ENCODE measurements at places on chromosomes 7 and 10. TPM values are rescaled to one million over a fixed set of nuclear protein-coding genes. Genes with fewer than 3 reads are reported as not detected.

Gene LHFPL3
- not detected for total RNA-seq

Gene RPEL1
- 0.07 TPM for total RNA-seq

Gene WIPF3
- 0.45 TPM for total RNA-seq

Gene MYO3A
- not detected for total RNA-seq

Gene NOM1
- total RNA-seq = 18.7 TPM

Gene SEC31B
- 1.8 TPM for total RNA-seq

Gene NDUFA5
- total RNA-seq = 51.6 TPM

Gene TFR2
- 2.4 TPM for total RNA-seq

Gene SRI
- total RNA-seq = 127 TPM

Gene NUTM2E
- 0.53 TPM for total RNA-seq

Gene FGFR2
- 0.36 TPM for total RNA-seq

Gene MEIG1
- total RNA-seq = 0.85 TPM

Gene IMMP2L
- total RNA-seq = 19.7 TPM

Gene MNX1
- 5.6 TPM for total RNA-seq

Gene CPA4
- 5.2 TPM for total RNA-seq

Gene CYP3A7
- not detected for total RNA-seq

Gene DNAH11
- total RNA-seq = 0.15 TPM

Gene FXYD4
- total RNA-seq = not detected

Gene STEAP1B
- 0.13 TPM for total RNA-seq

Gene IFIT1B
- not detected for total RNA-seq

Gene PEX1
- 5.8 TPM for total RNA-seq

Gene ZMIZ1
- 65.9 TPM for total RNA-seq

Gene MBL2
- total RNA-seq = not detected

Gene NUTM2B
- total RNA-seq = 0.33 TPM

Gene GRB10
- 77.3 TPM for total RNA-seq

Gene IFIT2
- 3.3 TPM for total RNA-seq

Gene SEMA3E
- 2.9 TPM for total RNA-seq

Gene IQUB
- 0.05 TPM for total RNA-seq

Gene HMX3
- not detected for total RNA-seq

Gene DLX5
- total RNA-seq = not detected

Gene MTERF1
- total RNA-seq = 12.3 TPM

Gene XRCC2
- total RNA-seq = 5.4 TPM

Gene FMC1
- 37.4 TPM for total RNA-seq

Gene PLEKHS1
- total RNA-seq = 0.09 TPM

Gene SYT15
- total RNA-seq = 2.7 TPM

Gene GPR15LG
- total RNA-seq = not detected

Gene EVX1
- total RNA-seq = not detected

Gene TIAL1
- total RNA-seq = 92.3 TPM
